ENCODE measurements at places on chromosomes 6 and 20.

DNA sequence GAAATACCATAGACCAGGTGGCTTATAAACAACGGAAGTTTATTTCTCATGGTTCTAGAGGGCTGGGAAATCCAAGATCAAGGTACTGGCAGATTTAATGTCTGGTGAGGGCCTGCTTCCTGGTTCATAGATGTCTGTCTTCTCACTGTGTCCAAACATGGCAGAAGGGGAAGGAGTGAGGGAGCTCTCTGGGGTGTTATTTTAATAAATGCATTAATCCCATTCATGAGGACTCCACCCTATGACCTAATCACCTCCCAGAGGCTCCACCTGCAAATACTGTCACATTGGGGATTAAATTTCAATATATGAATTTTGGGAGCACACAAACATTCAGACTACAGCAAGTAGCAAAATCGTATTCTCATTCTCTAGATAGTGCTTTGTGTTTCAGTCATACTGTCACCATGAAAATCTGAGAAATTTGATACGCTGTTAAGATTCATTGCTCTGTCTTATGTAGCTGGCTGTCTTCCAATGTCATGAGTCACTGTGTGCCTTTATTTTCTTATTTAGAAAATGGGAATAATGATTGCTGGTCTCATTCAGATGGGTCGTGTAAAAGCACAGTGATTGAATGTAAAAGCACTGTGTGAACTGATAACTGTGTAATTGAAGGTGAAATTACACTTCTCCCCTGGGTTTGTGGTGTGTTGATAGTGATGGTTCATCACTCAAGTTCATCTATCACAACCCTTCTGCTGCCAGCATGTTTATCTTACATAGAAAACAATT is 8.9 kb upstream of the ERVFRD-1 start:
- DNase-seq: no peak

DNA sequence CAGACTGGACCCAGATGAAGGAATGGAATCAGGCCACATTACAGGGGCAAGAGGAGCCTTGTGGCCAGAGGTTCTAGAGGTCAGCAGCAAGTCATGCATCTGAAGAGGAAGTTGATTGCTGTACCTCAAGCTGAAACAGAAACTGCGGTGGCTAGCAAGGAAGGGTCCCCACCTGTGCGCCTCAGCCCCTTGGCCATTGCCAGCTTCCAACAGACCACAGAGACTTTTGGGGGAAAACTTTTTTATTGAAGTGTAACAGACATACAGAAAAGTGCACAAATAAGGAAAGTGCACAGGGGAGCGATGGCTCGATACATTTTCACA is 26.8 kb upstream of the SLC9A8 start:
- DNase-seq: no peak

DNA sequence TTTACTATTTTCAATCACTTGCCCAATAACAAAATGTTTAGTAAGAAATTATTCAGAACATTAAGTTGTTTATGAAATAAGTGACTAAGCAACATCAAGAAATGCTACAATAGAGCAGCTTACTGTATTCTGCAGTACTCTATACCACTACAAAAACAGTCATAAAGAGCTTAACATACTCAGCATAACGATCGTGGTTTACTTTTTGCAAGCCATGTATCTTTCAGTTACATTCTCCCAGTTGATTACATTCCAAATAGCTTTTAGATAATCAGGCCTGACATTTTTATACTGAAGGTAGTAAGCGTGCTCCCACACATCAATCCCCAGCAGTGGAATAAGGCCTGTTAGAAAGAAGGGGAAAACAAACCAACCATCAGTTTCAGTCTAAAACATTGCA is 10.7 kb downstream of the SOD2 start:
- DNase-seq: no peak

GRCh38 chr6:41836022-41836659 is 48.6 kb downstream of the TOMM6 start:
- DNase-seq: no peak

DNA sequence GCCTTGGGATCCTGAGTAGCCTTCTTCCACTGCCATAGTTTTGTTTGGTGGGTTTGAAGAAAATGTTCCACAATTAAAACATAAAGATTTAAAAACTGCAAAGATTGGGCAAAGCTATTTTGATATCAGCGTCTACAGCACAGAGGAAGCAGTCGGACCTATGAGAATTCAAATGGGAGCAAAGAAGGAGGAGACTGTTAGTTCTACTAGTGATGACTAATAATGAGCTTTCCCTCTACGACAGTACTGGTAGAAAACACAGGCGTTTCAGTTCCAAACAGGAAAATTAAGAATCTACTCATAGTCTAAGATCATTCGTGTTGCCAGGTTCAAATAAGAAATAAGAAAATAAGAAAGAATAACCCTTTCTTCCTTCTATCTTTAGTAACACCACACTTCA is 121.2 kb downstream of the INSM1 start:
- no peak for DNase-seq

DNA sequence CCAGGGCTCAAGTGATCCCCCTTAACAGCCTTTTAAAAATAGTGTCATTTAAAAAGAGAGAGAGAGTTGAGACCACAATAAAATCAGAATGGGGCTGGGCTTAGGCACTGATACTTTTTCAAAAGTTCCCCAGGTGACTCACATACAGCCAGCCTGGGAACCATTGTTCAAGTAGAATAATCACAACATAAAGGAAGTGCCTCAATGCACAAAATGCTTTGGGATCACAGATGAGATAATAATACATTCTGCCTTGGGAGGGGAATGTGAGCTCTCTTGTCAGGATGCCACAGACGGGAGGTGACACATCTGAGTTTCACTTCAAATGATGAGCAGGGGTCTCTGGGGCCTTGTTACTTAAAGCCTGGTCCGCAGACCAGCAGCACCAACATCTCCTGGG is 34.0 kb upstream of the GABRR1 start:
- no peak for DNase-seq
